ENCODE measurements at places on chromosomes 16 and 17.
A peak's percentile ranks its signal among the peaks of the same experiment; 100 is the strongest.

DNA sequence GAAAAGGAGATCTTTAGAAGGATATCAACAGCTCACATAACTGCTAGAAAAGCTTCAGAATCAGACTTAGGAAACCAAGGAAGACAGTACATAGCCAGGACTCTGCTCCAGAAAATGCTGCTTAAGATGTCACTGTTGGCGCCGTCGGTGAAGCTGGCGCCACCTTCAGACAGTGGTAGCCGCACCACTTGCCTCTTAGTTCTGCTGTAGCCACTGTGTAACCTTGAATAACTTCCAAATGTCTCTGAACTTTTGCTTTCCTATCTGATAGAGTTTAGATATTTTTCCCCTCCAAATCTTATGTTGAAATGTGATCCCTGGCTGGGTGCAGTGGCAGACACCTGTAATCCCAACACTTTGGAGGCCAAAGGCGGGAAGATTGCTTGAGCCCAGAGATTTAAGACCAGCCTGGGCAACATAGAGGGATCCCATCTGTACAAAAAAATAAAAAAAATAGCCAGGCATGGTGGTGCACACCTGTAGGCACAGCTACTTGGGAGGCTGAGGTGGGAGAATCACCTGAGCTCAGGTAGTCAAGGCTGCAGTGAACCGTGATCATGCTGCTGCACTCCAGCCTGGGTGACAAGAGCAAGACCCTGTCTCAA lies 6.3 kb upstream of the USP31 start:
- DNase-seq: peak; percentile 44

GRCh38 chr17:77356109-77356689 lies 215.4 kb downstream of the SEC14L1 start:
- no peak for DNase-seq

DNA sequence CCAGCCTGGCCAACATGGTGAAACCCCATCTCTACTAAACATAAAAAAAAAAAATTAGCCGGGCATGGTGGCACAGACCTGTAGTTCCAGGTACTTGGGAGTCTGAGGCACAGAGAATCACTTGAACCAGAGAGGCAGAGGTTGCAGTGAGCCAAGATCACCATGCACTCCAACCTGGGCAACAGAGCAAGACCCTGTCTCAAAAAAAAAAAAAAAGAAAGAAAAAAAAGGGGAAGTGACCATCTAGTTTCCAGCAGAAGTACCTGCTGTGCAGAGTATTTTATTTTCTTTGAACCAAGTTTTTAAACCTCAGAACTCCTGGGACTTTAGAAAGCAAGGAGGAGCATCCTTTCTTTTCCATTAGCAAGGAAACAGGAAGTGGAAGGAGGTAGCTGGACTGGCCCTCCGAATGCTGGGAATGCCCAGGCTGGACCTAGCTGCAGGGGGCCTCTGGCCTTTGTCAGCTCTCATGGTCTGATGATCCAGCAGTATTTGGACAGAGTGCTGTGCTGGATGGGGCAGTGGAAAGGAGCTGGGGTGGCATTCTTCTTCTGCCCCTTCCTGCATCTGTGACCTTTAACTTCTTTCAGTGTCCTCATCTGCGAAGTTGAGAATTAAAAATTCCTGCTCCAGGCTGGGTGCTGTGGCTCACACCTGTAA lies 6.6 kb downstream of the GID4 start:
- no peak for DNase-seq

GRCh38 chr16:56360117-56361008 lies 65.0 kb downstream of the AMFR start:
- peak; percentile 16 for DNase-seq

GRCh38 chr17:31535581-31535981 lies 144.1 kb downstream of the RAB11FIP4 start:
- DNase-seq: no peak

- DNase-seq: no peak
Measured at GRCh38 chr17:1470071-1470754, 14.2 kb upstream of the CRK start.

DNA sequence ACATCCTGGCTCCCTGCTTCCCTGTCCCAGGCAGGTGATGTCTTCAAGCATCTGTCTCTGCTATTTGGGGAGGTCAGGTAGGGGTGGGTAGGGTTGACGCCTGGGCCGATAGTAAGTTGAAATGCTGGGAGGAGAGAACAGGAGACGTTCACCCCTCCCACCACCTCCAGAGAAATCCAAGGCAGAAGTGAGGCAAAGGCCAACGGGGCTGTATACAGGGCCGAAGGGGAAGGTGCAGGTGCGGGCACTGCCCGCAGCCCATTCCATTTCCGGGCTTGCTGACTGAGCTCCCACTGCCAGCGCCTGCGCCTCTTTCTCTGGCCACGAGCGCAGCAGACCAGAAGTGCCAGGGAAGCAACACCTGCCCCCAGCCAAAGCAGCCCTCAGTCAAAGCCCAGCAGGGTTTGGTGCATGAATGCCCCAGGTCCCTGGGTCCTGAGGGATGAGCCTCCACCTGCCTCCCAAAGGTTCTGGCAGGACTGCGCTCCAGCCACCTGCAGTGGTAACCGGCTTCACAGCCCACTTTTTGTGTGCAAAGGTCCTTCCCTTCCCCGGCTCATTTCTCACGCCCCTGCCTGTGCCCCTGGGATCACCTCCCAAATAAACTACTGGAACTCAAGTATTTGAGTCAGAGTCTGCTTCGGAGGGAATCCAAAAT lies 127.6 kb upstream of the TNRC6C start:
- DNase-seq: peak; percentile 22

- DNase-seq: no peak
Measured at GRCh38 chr17:49875685-49876084, 27.8 kb upstream of the TAC4 start.

GRCh38 chr17:6138761-6139446 lies 68.7 kb downstream of the WSCD1 start:
- DNase-seq: no peak

GRCh38 chr17:27930000-27930399 lies 36.8 kb upstream of the LYRM9 start:
- DNase-seq: no peak

- peak; percentile 93 for DNase-seq
Measured at GRCh38 chr16:87778830-87779579, 13.2 kb upstream of the KLHDC4 start.

DNA sequence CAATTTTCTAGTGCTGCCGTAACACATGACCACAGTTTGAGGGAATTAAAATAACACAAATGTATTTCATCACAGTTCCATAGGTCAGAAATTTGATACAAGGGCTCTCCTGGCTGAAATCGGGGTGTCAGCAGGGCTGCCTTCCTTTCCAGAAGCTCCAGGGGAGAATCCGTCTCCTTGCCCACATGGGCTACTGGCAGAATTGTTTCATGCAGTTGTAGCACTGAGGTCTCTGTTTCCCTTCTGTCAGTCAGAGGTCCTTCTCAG lies 20.5 kb downstream of the EIF4A3 start:
- no peak for DNase-seq

DNA sequence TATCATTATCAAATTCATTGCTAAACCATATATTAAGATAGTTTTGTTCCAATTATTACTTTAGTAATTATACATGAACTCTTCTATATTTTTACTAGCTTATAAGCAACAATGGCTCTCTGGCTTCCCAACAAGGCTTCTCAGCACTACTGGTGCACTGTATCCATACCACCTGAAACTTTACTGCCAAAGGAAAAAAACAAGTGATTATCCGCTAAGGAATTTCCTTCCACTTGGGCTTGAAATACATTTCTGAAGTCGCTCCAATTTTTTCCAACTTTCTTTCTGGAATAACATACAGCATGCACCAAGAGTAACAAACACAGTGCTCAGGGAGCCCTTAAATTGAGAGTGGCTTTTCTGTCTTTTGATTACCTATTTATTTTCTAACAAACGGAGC lies 2.1 kb downstream of the CSNK2A2 start:
- no peak for DNase-seq

GRCh38 chr16:85879975-85880831 lies 18.8 kb upstream of the IRF8 start:
- DNase-seq: no peak

DNA sequence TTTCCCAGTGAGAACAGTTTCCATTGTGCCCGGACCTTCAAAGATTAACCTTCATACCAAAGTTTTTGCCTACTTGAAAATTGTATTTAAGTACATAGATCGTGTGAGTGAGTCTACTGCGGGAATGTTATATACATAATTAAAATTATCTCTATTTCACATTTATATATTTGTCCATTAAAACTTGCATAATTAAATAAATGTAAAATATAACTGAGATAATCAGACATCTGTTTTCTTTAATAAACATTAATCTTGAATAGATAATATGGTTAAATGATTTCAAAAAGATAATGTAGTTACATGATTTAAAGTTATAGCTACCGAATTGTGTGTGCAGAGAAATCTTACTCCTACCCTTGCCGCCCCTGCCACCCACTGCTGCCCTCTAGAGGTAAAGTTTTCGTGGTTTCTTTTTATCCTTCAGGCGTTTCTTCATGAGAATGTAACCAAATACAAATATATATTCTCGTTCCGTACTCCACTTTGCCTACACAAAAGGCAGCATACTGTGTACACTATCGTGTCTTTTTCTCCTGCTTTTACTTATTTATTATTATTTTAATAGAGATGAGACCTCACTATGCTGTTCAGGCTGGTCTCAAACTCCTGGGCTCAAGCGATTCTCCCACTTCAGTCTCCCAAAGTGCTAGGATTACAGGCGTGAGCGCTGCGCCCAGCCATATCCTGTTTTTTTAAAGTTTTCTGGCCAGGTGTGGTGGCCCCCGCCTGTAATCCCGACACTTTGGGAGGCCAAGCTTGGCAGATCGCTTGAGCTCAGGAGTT lies 35.6 kb downstream of the RPA1 start:
- no peak for DNase-seq

DNA sequence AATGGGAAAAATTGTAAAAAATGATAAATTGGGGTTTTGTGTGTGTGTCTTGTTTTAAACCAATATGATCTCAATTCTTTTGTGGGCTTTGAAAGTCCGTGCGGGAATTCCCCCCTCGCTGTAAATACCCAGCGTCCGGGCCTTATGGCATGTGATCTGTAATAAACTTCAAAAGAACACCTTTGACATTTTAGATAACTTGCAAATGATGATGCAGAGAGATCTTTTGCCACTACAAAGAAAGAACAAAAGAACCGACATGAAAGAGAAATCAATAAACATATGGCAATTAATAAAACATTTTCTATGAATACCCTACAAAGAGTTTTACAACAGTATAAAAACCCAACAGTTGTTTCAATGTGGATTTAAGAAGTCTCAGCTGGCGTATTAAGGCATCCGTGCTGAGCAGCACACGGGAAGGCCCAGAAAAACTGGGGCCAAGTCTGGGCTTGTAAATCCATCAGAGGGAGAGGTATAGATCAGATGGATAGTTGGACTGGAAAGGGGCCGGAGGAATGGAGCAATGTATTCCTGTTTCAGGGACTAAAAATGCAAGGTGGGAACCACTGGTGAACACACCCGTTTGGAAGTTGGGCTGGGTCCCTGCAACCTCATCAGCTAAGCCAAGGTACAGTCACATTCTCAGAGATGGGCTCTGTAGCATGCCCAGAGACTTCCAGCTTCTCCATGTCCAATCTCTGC lies 115.2 kb downstream of the IRX5 start:
- DNase-seq: no peak

DNA sequence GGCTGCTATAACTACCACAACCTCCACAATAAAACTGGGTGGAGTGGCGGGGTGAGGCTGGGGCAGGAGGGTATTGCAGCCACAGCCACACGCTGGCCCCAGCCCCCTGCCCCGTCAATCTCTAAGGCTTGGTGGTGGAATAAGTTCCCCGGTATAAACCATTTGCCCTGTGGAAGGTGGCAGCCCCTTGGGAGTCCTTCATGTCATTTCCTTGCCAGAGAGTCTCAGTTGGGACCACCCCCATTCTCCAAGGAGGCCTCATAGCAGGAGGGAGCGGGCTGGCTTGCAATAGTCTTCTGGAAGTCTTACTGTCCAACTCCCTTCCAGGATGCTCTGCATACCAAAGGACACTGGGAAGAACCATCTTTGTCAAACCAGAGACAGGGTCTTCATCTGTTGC lies 19.4 kb downstream of the CD300A start:
- no peak for DNase-seq

- DNase-seq: peak; percentile 74
Measured at GRCh38 chr17:79026376-79027273, 2.7 kb downstream of the C1QTNF1 start.

GRCh38 chr17:14211801-14212200 lies 24.9 kb downstream of the CDRT15 start:
- peak; percentile 47 for DNase-seq
